ENCODE measurements at places on chromosomes 7 and 10.

DNA sequence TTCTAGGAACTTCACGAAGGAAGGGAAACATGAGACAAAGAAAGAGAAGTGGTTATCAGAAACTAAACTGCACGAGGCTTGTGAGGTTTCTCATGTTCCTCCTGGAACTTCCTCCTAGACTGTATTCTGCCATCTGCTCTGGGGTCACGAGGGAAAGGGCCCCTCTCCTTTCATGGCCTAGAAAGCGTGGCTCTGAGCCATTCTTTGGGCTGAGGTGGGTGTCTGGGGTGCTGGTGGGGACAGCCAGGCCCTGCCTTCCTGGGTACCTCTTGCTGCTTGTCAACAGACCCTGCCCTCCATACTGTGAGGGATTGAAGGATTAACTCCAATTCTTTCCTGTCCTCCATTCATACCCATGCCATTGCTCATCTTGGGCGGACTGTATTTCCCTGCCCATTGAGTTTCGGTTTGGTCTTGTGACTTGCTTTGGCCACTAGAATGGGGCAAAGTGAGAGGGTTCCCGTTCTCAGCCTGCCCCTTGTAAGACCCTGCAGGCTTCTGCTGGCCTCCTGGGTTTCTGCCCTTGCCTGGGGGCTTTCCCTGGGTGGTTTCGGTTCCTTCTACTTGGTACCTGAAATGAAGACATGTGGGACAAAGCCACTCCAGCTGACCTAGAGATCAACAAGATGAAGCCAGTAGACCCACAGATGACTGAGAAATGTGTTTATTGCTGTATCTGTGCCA, 14.9 kb upstream of the GIMAP8 start:
- DNase-seq = no peak

GRCh38 chr10:77081481-77081891, 556.1 kb downstream of the KCNMA1 start:
- no peak for DNase-seq

GRCh38 chr10:123421461-123421860, 244.7 kb upstream of the GPR26 start:
- DNase-seq = no peak

DNA sequence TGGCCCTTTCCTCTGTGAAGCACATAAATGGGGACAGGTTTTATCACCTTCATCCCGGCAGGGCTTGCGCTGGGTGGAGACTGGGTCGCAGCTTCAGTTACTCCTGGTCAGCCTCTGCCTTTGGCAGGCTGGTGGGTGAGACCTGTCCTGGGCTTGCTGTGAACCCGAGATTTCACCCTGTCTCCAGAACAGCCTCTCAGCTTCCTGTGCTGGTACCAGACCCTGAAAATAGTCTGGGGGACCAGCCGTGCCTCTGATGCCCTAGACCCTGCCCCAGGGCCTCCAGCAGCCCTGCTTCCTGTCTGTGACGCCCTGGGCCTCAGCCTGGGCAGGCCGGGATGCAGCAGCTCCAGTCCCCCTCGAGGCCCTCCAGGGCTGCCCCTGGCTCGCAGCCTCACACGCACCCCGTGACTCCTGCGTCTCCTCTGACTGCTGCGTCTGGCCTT, 13.2 kb upstream of the PWWP2B start:
- DNase-seq = peak; percentile 41

DNA sequence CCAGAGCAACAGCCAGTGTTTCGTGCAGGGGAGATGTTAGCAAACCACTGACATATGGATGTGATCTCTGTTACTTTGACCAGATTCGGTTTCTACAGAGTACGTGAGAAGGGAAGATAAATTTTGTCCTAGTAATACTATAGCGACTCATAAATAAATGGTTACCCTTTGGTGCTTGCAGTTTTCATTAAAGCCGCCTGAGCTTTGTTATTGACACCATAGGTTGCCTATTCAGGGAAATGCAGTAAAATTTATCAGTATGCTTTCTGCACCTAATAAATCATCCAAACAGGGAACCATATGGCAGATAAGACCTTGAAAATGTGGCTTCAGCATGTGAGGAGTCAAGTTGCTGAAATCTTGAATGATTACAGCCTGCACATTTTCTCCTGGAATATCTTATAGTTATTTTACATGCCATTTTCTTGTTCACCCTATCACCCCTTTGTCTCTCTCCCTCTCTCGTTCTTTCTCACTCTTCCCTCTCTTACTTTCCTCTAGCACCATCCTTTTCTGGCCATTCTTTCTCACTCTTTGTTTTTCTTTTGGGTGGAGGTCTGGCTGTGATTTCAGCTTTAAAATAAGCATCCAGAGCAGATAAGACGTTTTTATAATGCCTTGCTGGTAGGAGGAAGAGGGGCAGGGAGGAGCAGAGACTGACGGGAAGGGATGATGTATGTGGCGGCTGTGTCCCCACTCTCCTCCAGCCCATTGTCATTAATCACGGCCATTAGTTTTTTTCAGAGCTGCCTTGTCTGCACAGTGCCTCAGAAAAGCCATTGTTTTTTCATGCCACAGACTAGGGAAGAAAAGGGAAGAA, 182.5 kb downstream of the LRMDA start:
- no peak for DNase-seq

GRCh38 chr7:80740778-80741545, 102.5 kb downstream of the CD36 start:
- DNase-seq = no peak

DNA sequence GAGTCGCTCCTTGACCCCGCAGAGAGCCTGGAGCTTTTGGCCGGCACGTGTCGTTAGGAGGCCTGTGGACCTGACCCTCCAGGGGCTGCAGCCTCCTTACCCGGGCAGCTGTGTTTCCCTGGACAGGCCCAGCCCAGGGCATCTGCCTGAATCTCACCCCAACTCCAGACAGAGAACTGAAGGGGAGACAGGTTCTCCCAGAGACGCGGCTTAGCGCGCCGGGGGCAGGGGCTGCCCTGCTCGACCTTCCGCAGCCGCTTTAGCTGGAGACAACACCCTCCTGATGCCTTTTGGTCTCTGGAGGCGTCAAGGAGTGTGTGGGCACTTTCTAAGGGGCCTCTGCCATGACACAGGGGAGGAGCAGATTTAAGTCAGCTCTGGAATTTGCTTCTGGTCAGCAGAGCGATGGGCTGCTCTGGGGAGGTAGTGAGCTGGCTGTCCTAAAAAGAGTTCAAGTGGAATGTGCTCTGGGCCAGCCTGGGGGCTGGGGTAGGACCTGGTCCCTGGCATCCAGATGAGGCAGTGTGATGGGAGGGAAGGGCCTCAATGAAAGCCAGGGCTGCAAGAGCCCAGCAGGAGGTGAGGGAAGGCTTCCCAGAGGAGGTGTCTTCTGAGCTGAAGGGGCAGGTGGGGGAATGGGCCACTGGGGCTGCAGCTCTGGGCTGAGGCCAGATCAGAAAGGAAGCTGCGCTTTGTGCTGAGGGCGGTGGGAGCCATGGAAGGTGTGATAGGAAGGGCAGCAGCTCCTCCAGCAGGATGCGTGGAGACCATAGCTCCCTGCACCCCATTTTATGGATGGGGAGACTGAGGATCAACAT, 5.8 kb downstream of the GRIFIN start:
- DNase-seq = no peak

DNA sequence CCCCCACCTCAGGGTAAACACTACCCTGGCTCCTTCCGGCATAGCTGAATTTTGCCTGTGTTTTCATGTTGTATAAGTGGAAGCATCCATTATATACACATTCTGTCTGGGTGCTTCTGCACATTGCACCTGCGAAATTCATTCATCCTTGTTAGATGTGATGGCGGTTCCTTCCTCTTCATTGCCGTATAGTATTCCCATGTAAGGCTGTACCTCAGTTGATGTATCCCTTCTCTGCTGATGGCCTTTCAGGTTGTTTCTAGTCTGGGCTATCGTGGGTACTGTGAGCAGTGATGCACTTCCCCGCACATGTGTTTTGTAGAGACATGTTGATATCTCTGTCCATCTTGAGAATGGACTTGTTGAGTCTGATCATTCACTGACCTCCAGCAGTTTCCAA, 28.9 kb downstream of the ELFN1 start:
- DNase-seq = no peak

DNA sequence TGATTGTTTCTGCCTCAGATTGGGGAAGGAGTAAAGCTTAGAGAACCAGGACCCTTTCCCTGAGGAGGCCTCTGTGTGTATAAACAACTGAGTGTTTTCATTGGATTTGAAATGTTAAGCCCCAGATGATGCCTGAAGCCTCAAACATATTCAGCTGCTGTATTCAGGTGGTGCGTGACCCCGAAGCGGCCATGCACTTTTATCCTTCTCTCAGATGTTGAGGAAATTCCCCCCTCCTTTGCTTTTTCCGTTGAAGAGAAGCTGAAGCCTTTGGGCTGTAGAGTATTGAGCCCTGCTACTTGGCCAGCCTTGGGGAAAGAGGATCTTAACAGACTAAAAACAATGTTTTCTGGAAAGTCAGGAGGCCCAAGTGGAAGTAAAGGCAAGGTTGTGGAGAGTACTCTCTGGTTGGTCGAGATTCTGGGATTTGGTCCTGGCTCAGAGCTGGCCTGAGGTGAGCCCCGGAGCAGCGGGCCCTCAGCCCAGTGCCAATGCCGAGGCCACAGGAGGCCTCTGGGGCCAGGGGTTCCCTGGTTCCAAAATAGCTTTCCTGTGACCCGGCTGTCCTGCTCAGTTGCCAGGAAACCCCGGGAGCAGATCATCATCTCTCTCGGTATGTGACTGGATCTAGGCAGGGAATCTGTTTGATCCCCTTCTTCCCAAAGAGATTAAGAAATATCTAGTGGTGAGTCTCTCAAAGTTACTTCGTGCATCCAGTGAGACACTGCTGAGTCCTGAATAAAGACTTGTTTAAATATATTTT, 22.5 kb downstream of the FKBP6 start:
- no peak for DNase-seq

- no peak for DNase-seq
Observed at GRCh38 chr7:75983471-75984129, 10.8 kb downstream of the TMEM120A start.

DNA sequence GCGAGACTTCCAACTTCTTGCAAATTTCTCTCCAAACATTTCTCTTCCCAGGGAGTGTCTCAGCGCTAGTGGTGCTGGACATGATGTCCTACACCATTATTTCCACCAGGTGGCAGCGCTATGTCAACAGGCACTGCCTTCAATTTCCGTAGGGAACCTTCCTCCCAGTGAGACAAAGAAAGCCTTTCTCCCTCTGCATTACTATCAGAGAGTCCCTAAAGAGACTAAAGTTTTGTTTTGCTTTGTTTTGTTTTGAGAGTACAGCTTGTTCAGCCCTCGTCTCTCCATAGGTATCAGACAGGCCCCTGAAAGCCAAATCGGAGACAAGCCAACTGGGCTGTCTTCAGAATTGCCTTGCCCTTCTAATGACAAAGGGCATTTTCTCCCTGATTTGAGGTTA, 44.2 kb upstream of the GGCT start:
- peak; percentile 73 for DNase-seq

DNA sequence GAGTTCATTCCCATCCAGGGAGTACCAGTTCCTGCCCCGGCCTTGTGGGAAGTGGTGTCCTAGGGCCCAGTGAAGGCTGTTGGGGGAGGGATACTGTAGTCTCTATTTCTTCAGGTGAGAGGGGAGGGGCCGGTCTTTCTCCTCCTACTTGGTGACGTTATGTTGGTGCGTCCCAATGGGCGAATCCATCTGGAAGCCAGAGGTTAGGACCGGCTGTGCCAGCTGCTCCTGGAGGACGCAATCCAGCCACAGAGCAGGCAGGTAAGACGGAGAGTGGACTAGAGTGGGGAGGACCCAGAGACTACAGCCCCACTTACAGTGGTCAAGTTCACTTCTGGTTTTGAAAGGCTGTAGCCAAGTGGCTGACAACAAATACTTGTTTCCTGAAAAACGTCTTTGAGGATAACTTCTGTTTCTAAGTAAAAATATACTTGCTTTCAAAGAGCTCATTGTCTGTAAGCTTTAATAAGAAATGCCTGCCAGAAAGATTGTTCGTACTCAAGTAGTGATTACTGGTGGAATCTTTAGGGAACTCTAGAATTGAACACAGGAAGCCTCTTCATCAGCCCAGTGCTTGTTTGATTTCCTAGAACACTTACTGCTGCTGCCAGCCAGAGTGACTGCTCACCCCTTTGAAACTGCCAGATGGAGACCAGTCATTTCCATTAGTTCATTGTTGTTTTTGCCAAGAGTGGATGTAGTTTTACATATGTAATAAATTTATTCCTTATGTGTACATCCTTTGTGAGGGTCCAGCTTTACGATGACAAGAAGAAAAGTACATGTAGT, 25.4 kb downstream of the RBM33 start:
- DNase-seq = no peak

- DNase-seq = no peak
Observed at GRCh38 chr7:8765374-8765773, 332.0 kb downstream of the NXPH1 start.

DNA sequence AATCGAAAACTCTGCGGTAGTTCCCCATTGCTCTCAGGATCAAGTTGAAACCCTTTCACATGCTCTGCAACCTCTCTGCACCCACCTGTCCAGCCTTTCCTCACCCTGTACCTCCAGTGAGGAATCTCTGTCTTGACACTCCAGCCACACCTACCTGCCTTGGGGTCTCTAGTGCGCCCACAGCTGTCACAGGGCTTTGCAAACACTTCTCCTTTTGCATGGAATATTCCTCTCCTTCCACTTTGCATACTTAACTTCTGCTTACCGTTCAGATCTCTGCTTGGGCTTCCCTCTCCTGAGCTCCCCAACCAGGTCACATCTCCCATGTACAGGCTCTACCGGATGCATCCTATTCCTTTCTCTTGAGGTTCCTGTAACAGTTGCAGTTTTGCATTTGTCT, 6.6 kb upstream of the ZYX start:
- no peak for DNase-seq

- DNase-seq = peak; percentile 60
Observed at GRCh38 chr7:133853706-133854276, 273.3 kb upstream of the LRGUK start.

GRCh38 chr7:137306748-137307147, 36.8 kb downstream of the PTN start:
- DNase-seq = no peak

DNA sequence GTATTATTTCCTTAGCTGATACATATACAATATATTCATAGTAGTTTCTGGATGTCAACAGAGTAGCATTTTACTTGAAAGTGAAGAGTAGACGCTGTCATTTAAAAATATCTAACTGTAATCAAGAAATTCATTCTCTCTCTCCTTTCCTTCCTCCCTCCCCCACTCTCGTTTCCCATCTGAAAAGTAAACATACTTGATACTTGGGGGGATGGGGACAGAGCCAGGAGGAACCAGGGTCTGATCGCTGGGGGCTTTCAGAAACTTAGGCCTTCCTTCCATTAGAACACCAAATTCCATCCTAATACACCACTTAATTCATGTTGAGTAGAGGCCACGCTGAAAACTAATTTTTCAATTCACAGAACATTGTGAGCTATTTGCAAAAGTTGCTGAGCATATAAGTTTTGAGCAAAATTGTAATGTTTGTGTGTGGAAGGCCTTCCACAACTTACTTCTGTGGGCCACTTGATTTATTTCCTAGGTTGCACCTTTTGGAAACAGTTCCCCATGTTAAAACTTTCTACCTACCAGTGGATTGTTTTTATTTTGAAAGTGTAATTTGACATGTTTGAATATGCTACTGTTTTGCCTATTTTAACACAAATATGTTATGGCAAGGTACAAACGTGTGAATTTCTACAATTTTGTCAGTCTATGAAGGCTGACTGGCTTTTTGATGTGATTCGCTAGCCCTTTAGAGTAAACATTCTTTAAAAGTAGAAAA, 35.2 kb downstream of the CNPY1 start:
- no peak for DNase-seq

- DNase-seq = no peak
Observed at GRCh38 chr7:43076189-43076605, 36.2 kb upstream of the HECW1 start.

GRCh38 chr7:67505449-67505848, 508.8 kb downstream of the TYW1 start:
- DNase-seq = no peak

All from breast epithelium (tissue), 4 donors.